ENCODE measurements at places on chromosomes 1 and 21.

GRCh38 chr1:22878626-22879025 lies 94.0 kb downstream of the LACTBL1 start:
- DNase-seq: no peak

- no peak for DNase-seq
Observed at GRCh38 chr1:50349242-50349565, 74.0 kb downstream of the DMRTA2 start.

GRCh38 chr1:109268431-109269211 lies 14.3 kb downstream of the PSRC1 start:
- DNase-seq: no peak

DNA sequence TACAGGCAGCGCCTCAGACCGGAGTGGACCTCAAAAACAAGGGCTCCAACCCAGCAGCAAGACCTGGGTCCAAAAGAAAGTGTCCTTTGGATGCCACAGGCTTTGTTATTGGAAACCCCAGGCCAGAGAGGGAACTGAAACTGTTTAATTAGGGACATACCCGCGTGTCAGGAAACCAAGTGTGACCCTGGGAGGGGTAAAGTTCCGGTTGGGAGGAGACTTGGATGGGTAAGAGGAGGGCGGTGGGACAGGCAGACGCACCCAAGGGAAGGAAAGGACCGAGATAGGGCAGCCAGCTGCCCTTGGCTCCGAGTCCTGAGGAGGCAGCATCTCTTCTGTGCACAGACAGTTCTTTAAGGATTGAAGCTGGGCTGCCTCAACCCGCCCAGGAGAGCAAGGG lies 71.4 kb downstream of the CDC7 start:
- DNase-seq: no peak

GRCh38 chr21:36260802-36261201 lies 59.2 kb upstream of the MORC3 start:
- no peak for DNase-seq

DNA sequence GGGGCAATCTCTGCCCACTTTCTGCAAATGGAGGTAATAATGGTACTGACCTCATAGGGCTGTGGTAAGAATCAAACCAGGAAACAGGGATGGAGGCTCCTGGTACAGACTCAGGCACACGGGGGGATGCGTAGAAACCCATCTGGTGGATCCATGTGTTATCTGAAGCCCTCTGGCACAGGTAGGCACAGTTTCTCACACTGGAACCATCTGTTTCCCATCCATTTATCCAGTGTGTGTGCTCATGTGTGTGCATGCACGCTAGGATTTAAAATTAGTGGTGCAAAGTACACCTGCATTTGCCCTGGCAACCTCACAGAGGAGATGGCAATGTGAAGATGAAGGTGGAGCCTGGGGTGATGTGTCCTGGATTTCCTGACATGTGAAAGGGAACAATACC lies 103.3 kb downstream of the RAVER2 start:
- no peak for DNase-seq

- no peak for DNase-seq
Observed at GRCh38 chr1:207649210-207649753, 4.3 kb downstream of the CR1L start.

- DNase-seq: no peak
Observed at GRCh38 chr1:12339396-12339795, 109.6 kb downstream of the VPS13D start.

- no peak for DNase-seq
Observed at GRCh38 chr1:17009706-17010105, 2.0 kb downstream of the ATP13A2 start.

GRCh38 chr21:8990326-8991087 lies 1530.9 kb upstream of the TPTE start:
- no peak for DNase-seq

- DNase-seq: no peak
Observed at GRCh38 chr1:107740579-107740978, 224.4 kb downstream of the VAV3 start.

GRCh38 chr1:2460203-2460602 lies 15.9 kb upstream of the PLCH2 start:
- DNase-seq: no peak

DNA sequence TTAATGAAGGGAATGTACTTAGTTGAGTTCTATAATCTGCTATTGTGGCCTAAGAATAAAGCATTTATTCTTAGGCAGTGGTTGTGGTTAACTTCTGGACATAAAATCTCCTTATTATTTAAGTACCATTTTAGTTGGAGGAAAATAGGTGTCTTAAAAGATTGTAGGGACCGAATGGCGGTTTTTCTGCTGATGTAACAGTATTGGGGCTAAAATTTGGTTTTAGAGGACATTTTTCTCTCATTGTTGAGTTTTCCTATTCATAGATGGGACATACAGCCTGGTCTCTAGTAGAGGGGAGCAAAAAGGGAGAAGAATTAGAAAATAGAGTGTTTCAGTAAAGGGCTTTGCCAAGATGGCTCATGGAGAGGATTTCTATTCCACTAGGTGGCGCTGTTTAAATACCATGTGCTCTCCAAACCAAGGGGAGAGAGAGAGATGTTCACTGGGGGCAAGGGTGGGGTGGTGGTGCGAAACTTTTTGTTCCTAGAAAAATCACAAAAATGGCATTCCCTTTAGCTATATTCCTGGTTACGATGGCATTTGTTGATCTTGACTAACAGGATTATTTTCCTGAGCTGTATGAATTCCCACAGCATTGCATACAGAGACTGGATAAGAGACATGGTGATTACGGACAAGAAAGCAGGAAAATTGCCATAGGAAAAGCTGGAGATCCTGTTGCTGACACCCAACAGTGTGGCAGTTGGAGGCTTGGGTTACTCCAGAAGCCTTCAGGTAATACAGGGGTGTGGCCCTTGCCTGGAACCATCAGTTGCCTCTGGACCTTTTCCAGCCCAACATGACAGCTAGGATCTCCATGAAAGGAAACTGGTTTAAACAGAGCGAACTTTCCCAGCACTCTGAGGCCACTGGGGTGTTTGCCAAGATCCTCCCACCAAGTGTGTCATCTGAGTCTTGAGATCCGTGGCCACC lies 18.2 kb upstream of the FCGR2A start:
- DNase-seq: peak; percentile 24

GRCh38 chr1:223348439-223348838 lies 15.5 kb downstream of the SUSD4 start:
- no peak for DNase-seq

DNA sequence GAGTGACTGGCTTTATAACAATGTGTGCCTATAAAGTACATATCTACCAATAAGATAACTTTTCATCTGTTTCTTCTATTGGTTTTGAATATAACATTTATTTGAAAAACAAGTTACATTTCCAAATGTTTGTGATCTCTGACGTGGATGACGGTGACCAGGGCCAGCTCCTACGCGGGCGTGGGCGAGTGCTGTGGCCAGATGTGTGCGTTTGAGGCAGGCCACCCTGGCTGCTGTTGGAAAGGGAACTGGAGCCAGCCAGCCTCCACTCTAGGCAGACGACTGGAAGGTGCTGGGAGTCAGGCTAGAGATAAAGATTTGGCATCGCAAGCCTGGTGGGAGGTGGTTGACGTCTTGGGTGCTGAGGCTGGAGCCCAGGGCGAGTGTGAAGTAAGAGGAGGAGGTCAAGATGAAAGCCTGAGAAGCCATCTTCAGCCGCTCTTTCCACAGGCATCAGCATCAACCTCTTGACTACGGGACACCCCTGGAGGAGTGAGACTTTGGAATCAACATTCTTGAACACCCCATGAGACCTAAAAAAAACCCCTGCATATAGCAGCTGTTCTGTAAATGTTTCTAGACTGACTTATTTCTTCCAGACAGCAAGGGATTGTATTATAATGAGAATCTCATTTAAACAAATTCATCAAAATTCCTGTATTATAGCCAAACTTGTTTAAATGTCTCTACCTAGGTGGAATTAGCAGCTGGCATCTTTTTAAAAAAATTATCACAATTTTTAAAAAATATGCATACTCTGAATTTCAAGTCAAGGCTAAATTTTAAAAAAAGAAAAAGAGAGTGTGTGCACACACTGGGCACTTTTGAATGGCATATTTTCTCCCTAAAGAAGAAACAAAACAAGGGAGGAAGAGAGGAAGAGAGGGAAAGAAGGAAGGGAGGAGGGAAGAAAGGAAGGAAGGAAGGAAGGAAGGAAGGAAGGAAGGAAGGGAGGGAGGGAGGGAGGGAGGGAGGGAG lies 112.5 kb upstream of the SLC44A3 start:
- no peak for DNase-seq

- no peak for DNase-seq
Observed at GRCh38 chr1:108096089-108096488, 104.1 kb downstream of the SLC25A24 start.

DNA sequence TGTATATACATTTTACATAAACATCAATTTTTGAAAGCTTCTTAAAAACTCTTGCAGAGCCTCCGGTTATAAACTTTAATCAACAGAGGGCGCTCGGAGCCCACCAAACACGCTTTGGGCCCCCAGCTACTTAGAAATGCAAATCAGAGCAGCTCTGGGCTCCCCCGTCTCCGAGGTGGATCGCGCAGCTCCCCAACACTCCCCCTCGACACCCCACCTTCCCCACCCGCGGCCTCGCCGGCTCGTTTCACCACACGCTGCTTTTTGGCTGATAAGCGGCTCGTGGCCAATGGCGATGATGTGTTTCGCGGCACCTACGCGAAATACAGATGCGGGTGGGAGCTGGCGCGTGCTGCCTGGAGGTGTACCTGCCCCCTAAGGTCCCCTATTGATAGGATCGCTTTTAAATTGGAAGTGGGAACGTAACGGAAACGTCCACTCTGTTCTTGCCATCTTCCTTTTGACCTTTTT lies 1.7 kb upstream of the KIF26B start:
- peak; percentile 51 for DNase-seq

- DNase-seq: no peak
Observed at GRCh38 chr1:240691909-240692705, 80.2 kb upstream of the GREM2 start.

- no peak for DNase-seq
Observed at GRCh38 chr21:19130379-19131028, 726.9 kb upstream of the TMPRSS15 start.

- DNase-seq: no peak
Observed at GRCh38 chr1:21665711-21666575, 3.2 kb downstream of the RAP1GAP start.

DNA sequence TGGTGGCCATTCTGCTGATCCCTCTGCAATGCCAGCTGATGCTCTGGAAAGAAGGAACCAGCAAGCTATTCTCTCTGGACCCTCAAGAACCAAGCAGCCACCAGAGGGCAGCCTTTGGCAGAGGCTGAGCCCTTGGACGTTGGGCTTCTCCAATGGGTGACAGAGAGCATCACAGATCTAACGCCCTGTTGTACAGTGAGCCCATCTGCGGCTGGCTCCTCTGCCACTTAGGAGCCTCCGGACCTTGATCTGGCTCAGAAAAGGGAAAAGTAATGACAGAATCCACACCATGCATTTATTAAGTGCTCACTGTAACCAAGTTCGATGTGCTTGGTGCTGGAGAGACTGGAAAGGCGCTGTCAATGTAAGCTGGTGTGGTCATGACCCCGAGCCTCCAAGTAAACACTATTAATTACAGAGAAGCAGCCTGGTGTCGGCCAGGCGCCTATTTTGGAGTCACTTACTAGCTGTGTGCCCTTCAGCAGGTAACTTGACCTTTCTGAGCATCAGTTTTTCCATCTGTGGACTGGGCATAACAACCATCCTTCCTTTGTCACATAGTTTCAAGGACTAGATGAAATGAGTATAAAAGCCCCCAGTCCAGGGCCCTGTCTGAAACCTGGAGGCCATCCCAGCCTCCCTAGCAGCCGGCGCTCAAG lies 34.9 kb downstream of the ECE1 start:
- DNase-seq: peak; percentile 84

DNA sequence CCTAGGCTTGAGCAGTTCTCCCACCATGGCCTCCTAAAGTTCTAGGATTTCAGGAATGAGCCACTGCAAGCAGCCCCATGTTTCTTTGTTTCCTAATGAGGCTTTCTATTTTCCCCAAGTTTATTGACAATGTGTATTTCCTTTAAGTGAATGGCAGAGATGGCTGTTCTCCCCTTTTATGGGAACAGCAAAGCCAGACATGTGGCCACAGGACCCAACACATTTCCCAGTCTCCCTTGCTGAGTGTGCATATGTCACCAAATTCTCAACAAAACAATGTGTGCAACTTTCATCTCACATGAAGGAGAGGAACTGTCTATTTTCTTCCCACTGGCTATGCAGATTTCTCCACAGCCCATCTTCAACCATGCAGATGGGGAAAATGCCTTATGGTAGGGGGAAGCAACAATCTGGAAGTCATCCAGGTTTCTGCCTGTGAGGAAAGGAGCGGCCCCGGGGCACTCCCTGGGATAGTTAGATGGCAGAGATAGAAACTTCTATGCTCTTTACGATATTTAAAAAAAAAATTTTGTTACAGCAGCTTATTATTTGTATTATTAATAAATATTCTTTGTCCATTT lies 28.6 kb upstream of the MAP10 start:
- no peak for DNase-seq

DNA sequence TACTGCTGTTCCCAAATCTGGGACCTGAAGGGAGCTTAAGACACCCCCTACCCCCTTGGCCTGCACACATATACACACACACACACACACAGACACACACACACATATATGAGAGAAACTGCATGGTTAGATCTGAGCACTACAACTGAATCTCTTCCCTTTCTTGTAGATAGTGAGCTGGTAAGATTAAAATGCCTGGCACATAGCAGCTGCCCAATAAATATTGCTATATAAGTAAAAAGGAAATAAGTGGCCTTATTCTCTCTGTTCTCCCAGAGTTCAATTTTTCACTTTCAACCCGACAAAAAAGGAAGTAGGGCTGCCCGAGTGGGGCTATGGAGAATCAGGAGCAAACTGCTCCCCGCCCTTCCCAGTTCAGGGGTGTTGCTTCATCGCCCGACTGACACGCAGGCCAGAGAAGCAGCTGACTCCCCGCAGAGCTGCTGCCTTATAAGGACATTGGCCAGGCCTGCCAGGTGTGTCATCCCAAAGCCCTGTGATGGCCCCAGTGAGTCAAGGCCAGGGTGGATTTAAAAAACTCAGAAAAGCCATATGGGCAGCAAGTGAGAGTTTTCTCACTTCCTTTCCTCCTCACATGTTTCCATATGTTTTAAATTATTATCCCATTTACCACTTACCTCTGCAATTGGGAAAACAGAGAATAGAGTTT lies 106.5 kb upstream of the SLC44A3 start:
- DNase-seq: no peak

GRCh38 chr1:226677027-226678020 lies 61.8 kb downstream of the ITPKB start:
- DNase-seq: peak; percentile 61

- no peak for DNase-seq
Observed at GRCh38 chr1:63099188-63099587, 223.2 kb upstream of the FOXD3 start.

- no peak for DNase-seq
Observed at GRCh38 chr21:33567914-33568313, 20.6 kb downstream of the DONSON start.

- DNase-seq: no peak
Observed at GRCh38 chr1:21329209-21329844, 39.1 kb upstream of the ECE1 start.

Data from activated T-cell treated with anti-CD3 and anti-CD28 coated beads for 4 hours (primary cell).